ENCODE measurements at places on chromosomes 12 and 14.

DNA sequence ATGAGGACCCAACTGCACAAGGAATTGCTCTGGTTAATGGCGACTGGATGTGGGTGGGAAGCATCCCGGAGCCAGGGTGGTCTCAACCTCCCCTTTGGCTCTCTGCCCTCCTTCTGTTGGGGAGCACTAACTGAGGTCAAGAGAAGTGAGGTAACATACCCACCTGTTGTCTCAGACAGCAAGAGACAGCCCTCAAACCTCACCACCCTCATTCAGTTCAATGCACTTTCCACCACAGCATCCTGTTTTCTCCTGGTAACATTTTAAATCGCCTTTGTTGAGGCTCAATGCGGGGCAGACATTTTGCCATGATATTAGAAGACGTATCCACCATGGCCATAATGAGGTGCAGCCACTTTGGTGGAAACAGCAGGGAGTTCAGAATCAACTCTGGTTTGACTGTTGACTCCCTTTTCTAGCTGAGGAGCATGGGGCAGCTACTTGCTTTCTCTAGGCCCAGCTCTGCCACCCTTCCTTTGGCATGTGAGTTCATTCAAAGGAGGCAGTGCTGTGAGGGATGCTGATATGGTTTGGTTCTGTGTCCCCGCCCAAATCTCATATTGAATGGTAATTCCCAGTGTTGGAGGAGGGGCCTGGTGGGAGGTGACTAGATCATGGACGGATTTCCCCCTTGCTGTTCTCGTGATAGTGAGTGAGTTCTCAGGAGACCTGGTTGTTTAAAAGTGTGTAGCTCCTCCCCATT is 338.6 kb downstream of the PCNX1 start:
- no peak for DNase-seq

GRCh38 chr12:24993793-24994192 is 44.9 kb upstream of the BCAT1 start:
- no peak for DNase-seq

DNA sequence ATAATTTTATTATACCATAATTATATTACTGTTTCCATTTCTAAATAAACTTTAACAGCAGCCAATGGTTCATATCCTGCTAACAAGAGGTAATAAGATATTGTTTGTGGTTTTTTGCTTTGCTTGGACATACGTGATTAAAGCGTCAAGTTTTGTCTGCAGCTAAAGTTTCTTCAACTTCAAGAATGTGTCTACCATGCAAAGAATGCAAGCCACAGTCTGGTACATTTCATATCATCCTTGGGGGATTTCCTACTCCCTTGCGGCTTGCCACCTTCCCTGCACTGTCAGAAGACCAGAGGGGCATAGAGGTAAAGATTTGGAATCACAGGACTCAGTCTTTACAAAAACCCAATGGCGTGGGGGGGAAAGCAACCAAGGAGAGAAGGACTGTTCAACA is 125.2 kb downstream of the MED13L start:
- peak; percentile 97 for DNase-seq

GRCh38 chr12:57460841-57461275 is 1.3 kb downstream of the GLI1 start:
- no peak for DNase-seq

All from astrocyte (in vitro differentiated cells and primary cell).